Hematopoietic multipotent progenitor cell treated with erythropoietin and hydrocortisone succinate and interleukin-3 and kit ligand, for 4 days (in vitro differentiated cells): ENCODE measurements at places on chromosomes 5 and 9.

DNA sequence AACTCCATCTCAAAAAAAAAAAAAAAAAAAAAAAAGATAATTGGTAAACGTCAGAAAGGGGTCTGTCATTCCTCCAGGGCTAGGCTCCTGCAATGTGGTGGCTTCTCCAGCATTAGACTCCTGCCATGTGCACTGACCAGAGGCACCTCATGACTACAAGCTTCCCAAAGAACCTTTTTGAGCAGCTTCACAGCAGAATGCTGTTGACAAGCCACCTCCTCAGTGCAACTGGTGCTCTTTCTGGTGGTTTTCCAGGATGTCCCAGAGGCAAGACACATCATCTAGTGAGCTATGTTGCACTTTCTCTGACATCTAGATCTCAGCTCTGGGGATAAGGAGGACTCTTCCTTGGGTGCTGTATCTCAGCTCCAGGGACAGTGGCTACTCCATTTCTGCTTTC lies 11.6 kb downstream of the RPL37 start:
- DNase-seq: no peak

DNA sequence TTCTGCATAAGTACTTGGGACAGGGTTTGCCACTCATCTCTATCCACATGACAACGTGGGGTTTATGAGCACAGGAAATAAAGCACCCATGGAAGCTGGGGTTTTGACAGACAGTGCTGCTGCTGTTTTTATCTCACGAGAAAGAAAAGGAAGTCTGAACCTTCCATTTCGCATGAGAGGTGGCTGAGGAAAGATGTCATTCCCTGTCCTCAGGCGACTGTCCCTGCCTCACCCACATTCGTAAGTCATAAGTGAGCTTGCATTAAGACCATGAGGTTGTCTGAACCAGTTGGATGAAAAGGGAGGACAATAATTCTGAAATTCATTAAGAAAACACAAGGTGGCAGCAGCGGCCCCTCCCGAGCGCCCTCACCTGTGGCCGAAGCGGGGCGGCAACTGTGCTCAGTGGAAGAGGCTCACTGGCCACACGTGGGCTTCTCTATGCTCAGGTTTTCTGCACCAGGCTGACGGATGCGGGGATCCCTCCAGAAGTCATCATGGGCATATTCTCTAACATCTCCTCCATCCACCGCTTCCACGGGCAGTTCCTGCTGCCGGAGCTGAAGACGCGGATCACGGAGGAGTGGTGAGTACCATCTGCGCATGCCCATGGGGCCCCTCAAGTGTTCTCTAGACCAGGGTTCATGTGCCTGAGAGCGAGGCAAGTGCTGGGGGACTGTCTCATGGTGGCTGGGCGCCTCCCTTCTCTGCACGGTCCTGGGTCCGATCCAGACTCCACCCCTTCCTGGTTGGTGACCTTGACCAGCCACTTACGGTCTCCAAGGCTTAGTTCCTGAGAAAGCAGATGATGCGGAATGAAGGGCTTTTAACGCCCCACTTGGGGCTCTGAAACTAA lies 54.7 kb upstream of the SUSD3 start:
- DNase-seq: peak; percentile 65

- DNase-seq: no peak
Measured at GRCh38 chr9:116133163-116133562, 20.4 kb upstream of the PAPPA start.

DNA sequence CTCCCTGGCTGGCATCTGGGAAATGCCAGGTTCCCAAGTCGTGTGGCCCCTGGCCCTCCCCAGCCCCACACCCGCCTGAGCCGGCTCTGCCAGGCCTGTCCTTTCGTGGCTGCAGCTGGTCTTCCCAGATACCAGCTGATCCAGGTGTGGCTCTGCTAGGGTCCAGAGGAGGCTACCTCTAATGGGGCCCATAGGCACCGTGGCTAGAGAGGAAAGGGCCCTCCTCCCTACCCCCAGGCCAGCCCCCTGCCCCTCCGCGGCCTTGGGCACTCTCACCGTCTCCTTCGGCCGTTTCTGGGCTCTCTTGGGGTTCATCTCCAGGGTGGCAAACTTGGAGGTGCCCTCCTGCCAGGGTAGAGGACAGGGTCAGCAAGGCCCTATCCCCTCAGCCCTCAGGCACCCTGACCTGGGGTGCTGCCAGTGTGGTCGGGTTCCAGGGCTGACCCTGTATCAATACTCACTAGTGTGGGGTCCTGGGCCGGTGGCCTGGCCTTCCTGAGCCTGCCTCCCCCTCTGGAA lies 17.0 kb downstream of the RALGDS start:
- no peak for DNase-seq

- no peak for DNase-seq
Measured at GRCh38 chr5:86862093-86862492, 244.4 kb downstream of the COX7C start.

- DNase-seq: no peak
Measured at GRCh38 chr9:98994172-98995058, 50.7 kb downstream of the COL15A1 start.

DNA sequence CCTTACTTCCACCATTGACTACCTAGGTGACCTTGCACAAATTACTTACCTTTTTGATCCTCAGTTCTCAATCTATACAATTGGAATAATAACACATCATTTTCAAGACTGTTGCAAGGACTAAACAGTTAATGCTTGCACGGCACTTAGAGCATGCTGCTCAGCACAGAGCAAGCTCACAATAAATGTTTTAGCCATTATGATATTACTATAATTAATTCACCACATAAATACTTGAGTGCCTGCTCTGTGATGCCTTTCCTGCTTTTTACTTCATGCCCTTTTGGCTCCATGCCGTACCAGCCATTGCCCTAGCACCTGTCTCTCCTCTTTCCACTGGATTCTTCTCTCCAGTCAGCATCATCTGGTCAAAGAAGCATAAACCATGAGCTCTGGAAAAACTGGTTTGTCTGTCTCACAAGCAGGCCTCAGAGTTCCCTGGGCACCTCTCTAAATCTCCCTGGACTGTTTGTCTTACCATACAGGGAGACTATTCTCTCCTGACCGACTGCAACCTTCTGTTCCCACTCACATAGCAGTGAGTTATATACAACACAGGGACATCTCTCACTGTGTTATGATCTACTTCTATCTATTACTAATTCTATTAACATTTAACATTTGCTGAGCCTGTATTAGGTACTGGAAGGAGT lies 260.4 kb upstream of the ADRA1B start:
- no peak for DNase-seq

DNA sequence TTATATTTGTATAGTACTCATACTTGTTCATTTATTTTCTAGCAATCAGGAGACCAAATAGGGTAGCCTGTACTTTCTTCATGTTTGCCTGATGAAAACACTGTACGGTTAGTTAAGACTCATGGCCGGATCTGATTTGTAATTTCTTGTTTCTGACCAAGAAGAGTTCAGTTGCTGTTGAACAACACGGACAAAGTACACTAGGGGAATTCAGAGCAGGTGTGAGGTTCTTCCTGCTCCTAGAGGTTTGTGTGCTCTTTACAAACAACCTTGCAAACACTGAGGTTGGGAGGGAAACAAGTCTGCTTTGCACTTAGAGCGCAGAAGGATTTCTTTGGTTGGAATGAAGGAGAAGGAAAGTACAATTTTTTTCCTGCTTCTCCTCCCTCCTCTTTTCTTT lies 69.7 kb downstream of the TRIO start:
- DNase-seq: no peak

DNA sequence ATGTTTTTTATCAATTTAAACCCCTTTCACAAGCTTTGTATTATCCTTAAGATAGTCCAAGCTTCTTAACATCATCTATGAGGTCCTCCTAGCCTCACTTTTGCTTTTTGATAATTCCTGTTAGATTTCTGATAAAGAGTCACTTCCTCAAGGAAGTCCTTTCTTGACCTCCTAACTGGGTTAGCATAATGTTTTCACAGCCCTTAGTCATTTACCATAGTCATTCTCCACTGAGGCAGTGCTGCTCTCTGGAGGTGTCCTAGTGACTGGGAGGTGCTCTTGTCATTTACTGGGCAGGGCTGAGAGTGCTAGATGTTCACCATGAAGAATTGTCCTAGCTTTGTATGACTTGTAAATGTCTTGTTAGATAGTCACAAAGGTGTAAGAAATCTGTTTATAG lies 26.4 kb downstream of the TNPO1 start:
- DNase-seq: peak; percentile 57

DNA sequence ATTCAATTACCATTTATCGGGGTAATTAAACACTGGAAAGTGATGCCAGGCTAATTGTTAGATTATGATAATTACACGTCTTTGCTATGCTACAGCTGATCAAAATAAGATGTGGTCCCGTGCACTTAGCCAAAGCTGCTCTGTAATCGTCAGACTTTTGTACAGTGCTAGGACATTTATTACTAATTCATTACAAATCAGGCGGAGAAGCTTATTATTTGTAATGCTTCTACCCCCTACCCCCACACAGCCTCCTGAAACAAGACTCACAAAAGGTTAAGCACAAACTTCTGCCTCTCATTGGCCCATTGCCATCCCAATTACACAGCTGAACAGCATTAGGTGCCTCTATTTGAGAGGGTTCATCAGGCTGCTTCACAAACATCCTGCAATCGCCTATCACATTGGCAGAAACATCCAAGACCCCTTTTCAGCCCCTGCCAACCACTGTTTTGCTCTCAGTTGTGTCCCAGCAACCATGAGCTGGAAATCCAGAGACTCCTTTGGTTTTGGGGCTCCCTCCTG lies 232.7 kb downstream of the EFNA5 start:
- no peak for DNase-seq

- DNase-seq: no peak
Measured at GRCh38 chr5:18686253-18686652, 1052.0 kb downstream of the TAF11L14 start.

- no peak for DNase-seq
Measured at GRCh38 chr5:124797665-124798087, 51.2 kb upstream of the ZNF608 start.

DNA sequence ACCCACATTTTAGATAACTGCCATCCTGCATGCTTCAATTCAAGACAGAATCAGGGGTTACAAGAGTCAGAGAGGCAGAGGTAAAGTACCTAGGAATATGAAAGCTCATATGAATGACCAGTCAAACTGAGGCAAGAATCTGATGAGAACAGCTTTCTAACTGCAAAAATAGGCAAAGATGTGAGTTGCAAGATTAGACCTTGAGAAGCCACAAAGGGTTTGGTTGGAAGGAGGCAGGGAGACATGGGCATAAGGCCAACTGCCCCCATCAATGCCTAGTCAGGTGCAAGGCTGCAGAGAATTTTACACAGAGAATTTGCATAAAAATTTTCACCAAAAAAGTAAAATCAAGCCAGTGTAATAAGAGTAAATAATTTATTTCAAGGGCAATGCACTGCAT lies 12.8 kb downstream of the FAM114A2 start:
- peak; percentile 87 for DNase-seq

DNA sequence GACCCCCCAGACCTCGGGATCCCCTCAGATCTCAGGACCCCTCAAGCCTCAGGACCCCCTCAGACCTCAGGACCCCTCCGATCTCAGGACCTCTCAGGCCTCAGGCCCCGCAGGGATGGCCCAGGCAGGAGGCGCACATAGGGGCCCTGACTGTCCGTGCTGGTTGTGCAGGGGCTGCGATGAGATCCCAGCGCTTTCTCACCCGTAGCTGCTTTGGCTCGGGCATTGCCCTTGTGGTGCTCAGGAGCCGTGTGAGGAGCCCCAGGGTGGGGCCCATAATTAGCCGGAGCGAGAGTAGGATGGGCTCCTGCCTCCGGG lies 680 bp upstream of the LPCAT1 start:
- DNase-seq: no peak

DNA sequence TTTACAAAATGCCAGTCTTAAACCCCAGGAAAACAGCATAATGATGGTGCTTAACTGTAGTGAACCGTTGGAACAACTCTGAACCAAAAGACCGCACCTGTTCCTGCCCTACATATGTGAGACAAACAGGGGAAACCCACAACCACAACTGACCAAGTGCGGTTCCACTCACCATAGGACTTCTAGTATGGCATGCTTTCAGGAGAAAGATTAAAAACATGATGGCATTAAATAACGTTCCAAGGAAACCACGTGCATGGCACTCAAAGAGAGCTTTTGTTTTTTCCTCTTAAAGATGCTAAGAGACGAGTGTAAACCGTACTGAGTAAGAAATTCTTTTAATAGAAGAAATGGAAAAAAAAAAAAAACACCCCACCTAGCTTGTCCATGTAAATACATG lies 119.8 kb downstream of the SSBP2 start:
- DNase-seq: peak; percentile 95

DNA sequence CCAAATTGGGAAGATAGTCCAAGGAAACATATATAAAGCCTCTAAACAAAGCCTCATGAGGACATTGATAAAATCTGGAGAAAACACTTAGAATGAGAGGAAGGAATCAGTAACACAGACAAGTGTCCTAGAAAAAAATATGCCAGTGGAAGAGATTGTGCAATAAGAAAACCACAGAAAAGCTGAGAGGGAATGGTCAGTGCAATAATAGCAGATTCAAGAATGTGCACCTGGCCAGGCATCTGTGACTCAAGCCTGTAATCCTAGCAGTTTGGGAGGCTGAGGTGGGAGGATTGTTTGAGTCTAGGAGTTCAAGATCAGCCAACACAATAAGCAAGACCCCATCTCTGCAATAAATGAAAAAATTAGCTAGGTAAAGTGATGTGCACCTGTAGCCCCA lies 691.2 kb upstream of the CDH6 start:
- DNase-seq: no peak

GRCh38 chr5:10567121-10567591 lies 3.3 kb downstream of the ANKRD33B start:
- DNase-seq: no peak

GRCh38 chr9:19104515-19105282 lies 2.0 kb upstream of the HAUS6 start:
- DNase-seq: no peak

GRCh38 chr5:10632110-10632761 lies 68.4 kb downstream of the ANKRD33B start:
- DNase-seq: peak; percentile 35

DNA sequence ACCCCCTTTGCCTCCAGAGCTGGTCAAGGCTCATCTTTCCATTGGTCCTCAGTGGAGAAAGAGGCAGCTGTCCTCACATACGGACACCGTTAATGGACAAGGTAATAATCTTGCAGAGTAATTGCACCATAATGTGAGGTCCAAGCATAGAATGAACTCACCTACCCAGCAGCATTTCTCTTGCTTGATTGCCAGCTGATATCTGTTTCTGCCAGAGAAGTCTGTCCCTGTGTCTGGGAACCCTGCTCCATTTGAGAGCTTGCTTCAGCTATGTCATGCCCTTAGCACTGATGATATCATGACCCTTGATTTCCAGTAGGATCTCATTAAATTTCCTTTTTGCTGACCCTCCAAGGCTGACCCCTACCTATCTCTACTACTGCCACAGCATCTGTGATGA lies 154.6 kb downstream of the PIK3R1 start:
- no peak for DNase-seq

DNA sequence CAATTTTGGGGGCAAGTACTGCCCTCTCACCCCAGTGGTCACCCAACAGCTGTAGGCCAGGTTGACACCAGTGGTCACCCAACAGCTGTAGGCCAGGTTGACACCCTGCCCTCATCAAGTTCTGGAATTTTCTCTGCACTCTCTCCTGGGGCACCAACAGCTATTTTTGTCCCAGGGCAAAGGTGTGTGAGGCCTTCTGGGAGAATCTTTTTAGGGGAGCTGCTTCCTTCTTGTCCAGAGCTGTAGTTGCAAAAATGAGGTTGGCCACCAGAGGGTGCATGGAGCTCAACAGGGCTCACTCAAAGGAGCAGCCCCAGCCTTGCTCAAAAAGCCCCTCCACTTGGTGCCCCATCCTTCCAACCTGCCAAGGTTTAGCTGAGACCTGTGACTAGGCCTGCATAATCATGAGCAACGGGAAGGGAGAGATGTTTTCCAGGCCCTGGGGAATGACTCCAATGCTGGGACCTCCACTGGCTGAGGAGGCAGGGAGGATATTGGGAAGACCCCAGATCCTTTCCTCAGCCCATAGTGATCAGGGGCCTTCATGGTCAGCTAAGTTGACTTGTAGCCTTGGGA lies 10.6 kb upstream of the P4HA2 start:
- peak; percentile 85 for DNase-seq
